WTC11 (cell line): ENCODE measurements at places on chromosomes 12 and 14.

DNA sequence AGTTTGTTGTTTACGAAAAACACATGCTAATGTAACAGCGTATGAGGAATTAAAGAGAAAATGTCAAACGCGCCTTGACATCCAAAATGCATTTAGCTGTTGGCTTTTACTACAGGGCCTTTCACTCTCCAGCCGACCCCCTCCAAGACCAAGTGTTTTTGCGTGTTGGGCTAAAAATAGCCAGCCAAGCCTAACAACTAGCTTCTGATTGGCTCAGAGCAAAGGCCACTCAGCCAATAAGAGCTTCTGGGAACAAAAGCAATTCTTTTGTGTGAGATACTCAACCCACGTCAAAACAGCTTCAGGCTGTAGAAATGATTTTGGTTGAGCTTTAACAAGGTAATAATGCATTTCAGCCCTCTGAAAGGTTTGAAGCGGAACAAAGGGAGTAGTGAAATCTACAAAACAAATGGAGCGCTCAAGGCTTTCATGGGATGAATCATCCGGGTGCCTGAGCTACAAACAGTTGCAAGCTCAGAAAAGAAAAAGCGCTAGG, 198.7 kb upstream of the DCN start:
- DNase-seq: peak; percentile 66

GRCh38 chr14:75299059-75299458, 20.4 kb downstream of the FOS start:
- no peak for DNase-seq

- DNase-seq: peak; percentile 89
Measured at GRCh38 chr12:111766608-111767361, at the start of gene ALDH2. TSS of gene ALDH2 (plus strand) at chr12:111766933. CDS start at chr12:111766983, 50 bp downstream.

GRCh38 chr14:54922598-54922997, 20.0 kb upstream of the GCH1 start:
- no peak for DNase-seq

GRCh38 chr12:28327722-28328121, 137.5 kb downstream of the CCDC91 start:
- no peak for DNase-seq

DNA sequence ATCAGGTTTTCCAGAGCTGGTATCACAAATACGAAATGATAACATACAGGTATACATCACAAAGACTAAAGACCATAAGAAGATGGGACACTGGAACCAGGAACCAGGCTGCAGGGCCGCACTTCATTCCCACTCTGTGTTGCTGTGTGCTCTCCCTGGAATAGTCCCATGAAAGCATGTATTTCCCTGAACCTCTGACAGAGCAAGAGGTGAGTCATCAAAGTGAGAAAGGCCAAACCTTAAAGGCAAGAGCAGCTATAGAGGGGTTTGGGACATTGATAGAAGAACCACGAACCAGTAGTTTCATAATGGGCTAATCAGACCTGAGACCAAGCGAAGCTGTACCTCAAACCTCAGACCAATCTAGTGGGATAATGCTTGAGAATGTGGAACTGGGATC, 283.0 kb upstream of the PRKD1 start:
- DNase-seq: no peak

DNA sequence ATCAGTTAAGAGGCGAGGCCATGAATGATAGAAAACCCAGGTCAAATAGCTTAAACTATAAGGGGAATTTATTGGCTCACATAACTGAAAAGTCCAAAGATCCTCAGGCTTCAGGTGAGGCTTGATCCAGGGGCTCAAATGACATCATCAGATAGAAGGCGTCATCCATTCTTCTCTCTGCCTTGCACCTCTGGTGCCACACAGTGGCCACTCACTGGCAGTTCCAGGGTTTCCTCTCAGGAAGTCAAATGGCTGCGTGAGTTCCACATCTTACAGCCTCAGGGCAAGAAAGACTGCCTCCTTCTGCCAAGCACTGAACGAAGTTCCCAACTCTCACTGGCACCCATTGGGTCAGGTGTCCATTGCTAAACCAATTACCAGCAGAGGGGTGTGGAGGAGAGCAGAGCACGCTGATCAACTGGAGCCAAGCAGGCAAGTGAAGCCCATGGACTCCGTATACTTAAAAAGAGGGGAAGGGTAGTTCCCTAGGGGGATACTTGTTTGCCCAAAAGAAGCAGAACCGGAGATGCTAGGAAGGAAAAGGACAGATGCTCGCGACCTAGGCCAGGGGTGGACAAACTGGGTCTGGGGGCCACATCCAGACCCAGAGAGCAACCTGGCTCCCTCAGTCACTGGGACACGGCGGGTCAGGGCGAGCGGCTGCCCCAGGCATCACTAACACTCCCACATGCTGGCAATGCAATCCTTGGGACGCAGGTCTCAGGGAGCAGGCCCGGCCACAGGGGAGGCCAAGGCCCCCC, 69.3 kb downstream of the SERPINA3 start:
- peak; percentile 44 for DNase-seq

DNA sequence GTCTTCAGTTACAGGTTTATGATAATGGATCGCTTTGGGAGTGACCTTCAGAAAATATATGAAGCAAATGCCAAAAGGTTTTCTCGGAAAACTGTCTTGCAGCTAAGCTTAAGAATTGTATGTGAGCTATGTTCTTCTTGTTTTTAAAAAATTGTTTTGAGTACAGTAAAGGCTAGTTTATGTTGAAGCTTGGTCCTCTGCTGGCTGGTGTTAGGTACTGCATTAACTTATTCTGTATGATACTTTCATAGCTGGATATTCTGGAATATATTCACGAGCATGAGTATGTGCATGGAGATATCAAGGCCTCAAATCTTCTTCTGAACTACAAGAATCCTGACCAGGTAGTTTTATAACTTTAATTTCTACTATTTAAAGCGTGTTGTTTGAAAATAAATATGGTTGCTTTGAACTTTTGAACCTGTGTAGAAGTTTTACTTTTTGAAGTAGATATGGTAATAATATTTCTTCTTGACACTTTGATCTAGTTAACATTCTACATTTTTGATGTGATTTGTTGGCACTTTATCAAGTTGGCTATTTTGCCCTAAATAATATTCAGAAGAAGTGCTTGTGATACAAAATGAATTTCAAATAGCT, 55.7 kb downstream of the VRK1 start:
- DNase-seq: no peak

DNA sequence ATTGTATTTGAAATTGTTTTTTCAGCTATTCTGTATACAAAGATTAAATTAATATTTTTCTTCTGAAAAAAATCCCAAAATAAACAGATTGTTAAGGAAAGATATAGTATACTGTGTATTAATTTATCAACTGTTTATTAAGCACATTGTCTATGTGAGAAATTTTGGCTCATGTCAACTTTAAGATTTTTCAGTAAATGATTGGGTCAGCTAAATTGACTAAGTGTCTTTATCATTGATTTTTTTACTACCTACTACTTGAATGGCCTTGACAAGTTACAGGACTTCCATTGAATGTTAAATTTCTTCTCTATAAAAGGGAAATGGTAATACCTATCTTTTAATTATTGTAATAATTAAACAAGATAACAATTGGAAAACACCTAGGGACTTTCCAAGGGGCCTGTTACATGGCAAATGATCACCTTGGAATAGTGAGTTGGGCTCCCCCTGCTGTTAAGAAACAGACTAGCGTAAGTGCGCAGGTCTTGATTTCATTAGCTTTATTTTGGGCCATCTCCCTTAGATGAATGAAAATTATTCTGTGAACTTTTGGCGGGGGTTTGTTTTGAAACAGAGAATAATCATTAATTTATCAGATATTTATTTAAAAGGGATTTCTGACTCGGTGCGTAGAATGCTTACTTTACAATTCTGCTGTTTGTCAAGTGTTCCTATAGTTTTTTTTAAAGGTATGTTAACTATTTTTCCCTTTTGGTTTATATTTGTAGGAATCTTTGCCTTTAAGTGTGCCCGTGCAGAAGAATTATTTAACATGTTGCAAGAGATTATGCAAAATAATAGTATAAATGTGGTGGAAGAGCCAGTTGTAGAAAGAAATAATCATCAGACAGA, 14.5 kb upstream of the CCT2 start:
- peak; percentile 60 for DNase-seq

GRCh38 chr12:101925935-101926334, 48.6 kb downstream of the DRAM1 start:
- DNase-seq: no peak

DNA sequence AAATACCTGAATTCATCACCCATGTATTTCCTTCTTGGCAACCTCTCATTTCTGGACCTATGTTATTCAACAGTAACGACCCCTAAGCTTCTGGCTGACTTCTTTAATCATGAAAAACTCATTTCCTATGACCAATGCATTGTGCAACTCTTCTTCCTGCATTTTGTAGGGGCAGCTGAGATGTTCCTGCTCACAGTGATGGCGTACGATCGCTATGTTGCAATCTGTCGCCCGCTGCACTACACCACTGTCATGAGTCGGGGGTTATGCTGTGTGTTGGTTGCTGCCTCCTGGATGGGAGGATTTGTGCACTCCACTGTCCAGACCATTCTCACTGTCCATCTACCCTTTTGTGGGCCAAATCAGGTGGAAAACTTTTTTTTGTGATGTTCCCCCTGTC, 356 bp downstream of the OR4Q2 start:
- DNase-seq: no peak

GRCh38 chr12:123998991-123999359, 26.0 kb downstream of the ZNF664 start:
- no peak for DNase-seq

GRCh38 chr12:60078026-60078425, 482.2 kb downstream of the SLC16A7 start:
- no peak for DNase-seq

- DNase-seq: no peak
Measured at GRCh38 chr14:31371646-31372045, 48.7 kb downstream of the HEATR5A start.
